ENCODE measurements at places on chromosomes 3 and 15.

DNA sequence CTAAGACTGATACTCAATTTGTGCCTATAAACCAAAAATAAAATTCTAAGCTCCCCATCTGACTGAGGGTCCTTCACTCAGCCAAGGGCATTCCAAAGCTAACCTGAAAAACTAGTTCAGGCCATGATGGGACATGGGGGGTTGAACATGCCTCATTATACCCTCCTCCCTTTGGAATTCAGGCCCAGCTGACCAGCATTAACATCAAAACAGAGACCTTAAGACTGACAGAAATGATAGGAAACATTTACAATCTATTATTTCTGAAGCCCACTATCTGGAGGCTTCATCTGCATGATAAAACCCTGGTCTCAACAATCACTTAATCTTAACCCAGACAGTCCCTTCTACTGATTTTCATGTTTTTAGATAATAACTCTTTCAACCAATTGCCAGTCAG, 140.4 kb downstream of the ANO10 start:
- DNase-seq: no peak

DNA sequence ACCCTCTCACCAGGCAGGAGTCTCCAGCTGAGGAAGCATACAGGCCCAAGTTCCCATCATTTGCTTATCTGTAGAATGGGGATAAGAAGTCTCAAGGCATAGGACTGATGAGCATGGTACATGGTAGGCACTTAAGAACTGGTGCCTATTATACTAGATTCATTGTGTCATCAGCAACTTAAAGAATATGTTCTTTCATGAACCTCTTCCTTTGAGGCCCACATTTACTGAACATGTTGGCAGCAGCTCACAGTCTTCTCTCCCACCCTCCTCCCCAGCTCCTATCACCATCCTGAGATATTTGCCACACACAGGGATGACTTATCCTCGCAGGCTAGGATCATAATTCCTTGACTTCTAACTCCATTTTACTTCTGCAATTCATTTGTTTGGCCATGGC, 142.5 kb downstream of the PDE8A start:
- no peak for DNase-seq

GRCh38 chr3:19216669-19217337, 68.5 kb downstream of the KCNH8 start:
- no peak for DNase-seq

DNA sequence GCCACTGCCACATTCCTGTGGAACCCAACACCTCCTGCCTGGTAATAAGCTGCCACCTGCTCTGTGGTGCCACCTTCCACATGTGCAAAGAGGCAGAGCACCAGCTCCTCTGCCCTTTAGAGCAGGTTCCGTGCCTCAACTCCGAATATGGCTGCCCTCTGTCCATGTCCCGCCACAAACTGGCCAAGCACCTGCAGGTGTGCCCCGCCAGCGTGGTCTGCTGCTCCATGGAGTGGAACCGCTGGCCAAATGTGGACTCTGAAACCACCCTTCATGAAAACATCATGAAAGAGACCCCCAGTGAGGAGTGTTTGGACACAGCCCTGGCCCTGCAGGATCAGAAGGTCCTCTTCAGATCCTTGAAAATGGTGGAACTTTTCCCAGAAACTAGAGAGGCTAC, 28.3 kb downstream of the FBXO40 start:
- no peak for DNase-seq

GRCh38 chr15:71290002-71290401, 174.7 kb downstream of the THSD4 start:
- no peak for DNase-seq

- no peak for DNase-seq
These were observed 180.9 kb upstream of the TBL1XR1 start for GRCh38 chr3:177378168-177378567.

- no peak for DNase-seq
These were observed 388 bp downstream of the DAPK2 start for GRCh38 chr15:64045774-64046420.

GRCh38 chr15:41609123-41609522, 50.1 kb downstream of the TYRO3 start:
- no peak for DNase-seq

DNA sequence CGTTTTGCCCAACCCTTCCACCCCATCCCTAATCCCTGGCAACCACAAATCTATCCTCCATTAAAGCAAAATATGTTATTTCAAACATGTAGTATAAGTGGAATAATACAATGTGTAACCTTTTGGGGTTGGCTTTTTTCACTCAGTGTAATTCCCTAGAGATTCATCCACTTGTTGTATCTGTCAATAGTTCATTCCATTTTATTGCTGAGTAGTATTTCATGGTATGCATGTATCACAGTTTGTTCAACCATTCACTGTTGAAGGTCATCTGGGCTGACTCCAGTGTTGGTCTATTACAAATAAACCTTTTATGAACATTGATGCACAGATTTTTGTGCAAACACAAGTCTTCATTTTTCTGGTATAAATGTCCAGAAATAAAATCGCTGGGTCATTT, 38.8 kb downstream of the BSN start:
- DNase-seq: no peak

- DNase-seq: no peak
These were observed 33.1 kb downstream of the BHLHE40 start for GRCh38 chr3:5012367-5012766.

DNA sequence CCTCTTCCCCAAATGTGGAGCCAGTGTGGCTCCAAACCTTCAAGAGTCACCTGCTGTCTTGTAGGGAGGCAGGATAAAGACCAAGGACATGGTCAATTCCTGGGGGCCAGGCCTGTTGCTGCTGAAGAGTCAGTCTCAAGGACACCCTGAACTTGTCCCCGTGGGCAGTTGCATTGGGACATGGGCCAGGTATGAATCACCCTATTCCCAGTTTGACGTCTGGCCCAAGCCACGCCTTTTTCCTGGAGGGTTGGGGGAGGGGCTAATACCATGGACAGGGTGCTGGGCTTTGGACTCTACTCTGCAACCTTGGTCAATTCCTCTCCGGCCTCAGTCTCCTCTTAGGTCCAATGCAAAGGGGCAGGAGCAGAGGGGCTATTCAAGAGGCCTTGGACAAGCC, 10.4 kb downstream of the ATP2B2 start:
- DNase-seq: no peak

DNA sequence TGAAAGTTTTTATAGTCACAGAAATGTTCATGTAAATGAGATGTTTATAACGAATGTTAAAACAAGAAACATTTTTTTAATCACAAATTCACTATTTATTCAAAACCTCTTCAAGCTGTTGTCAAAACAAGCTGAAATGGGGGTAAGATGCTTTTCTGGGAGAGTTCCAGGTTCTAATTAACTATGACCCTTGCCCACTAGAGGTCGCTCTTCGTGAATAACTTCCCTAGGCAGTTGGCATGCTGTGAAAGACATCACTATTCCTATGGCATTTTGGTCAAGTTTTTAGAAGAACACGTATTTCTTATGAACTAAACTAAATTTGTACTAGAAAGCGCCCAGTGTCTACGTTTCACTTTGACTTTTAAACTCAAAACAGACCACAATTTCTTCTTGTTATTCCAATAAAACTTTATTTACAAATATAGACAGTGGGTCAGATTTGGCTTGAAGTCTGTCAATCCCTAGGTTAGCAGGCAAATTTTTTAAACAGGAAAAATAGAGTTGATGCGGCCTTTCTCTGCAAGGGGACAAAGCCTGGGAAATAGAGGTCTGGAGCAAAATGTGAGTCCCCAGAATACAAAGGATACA, 62.8 kb upstream of the CMTM8 start:
- peak; percentile 37 for DNase-seq

GRCh38 chr15:74552773-74553441, 11.9 kb downstream of the ARID3B start:
- no peak for DNase-seq

- peak; percentile 61 for DNase-seq
These were observed 2.9 kb downstream of the XPC start for GRCh38 chr3:14175383-14176037.

All from immature natural killer cell (primary cell).